AG04449 (cell line): ENCODE measurements at places on chromosomes 2 and 18.
A peak's percentile ranks its signal among the peaks of the same experiment; 100 is the strongest.

DNA sequence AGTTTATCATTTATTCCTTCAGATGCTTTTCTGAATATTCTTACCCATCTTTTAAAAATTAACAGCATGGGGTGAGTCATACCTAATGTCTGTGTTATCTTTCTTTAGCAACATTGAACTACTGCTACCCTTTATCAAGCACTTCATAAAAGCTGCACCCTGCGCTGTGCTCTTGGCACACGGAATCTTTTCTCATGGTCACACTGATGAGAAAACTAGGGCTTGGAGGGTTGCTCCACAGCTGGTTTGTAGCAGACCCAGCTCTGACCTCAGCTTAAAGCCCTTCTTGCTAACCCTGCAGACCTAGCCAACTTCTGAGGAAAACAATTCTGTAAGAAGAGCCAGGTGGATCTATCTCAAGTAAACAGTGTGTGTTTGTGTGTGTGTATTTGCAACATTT lies 106.3 kb downstream of the RNF144A start:
- no peak for DNase-seq

GRCh38 chr2:203893840-203894239 lies 26.3 kb downstream of the CTLA4 start:
- DNase-seq = no peak

GRCh38 chr2:239948100-239948881 lies 76.9 kb downstream of the NDUFA10 start:
- no peak for DNase-seq

- DNase-seq = no peak
Measured at GRCh38 chr2:173148520-173148919, 72.9 kb downstream of the MAP3K20 start.

DNA sequence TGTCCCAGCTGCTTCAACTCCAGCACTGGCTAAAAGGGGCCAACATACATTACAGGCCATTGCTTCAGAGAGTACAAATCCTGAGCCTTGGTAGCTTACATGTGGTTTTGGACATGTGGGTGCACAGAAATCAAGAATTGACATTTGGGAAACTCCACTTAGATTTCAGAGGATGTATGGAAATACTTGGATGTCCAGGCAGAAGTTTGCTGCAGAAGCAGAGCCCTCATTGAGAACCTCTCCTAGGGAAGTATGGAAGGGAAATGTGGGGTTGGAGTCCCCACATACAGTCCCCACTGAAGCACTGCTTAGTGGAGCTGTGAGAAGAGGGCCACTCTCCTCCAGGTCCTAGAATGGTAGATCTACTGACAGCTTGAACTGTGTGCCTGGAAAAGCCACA lies 218.0 kb upstream of the CWC22 start:
- DNase-seq = no peak

GRCh38 chr2:46334389-46335271 lies 37.4 kb downstream of the EPAS1 start:
- DNase-seq = peak; percentile 99

DNA sequence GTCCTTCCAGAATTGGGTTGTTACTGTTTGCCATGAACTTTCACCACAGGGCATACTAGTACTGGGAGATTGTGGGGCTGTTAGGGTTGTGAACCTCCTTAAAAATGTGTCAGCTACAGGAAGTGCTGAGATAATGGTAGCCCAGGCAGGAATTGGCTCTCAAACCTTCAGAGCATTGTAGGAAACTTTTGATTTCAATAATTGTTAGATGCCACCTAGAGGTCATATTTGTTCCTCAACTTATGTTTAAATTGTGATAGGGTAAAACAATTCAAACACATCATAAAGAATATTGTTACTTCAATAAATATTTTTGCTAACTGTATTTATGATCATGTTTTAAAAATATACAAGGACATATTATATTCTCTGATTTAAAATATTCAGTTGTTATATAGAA lies 594.6 kb downstream of the ADCYAP1 start:
- DNase-seq = no peak

- DNase-seq = no peak
Measured at GRCh38 chr2:128347701-128348539, 29.3 kb upstream of the HS6ST1 start.

DNA sequence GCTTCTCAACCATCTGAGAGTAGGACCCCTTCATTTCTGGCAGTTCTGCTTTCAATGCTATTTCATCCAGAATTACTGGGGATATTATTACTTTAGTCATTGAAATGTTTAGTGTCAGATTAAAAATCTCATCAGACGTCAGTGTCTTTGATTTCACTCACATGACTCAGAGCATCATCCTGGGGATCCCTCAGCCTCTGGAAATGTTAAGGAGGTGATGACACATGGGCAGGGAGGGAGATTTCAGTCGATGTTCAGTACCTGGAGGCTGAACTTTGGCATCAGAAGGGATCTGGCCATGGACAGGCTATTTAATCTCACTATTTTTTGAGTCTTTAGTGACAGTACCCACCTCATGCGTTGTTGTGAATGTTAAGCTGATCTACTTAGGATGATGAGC lies 39.1 kb downstream of the OSBPL6 start:
- DNase-seq = no peak

DNA sequence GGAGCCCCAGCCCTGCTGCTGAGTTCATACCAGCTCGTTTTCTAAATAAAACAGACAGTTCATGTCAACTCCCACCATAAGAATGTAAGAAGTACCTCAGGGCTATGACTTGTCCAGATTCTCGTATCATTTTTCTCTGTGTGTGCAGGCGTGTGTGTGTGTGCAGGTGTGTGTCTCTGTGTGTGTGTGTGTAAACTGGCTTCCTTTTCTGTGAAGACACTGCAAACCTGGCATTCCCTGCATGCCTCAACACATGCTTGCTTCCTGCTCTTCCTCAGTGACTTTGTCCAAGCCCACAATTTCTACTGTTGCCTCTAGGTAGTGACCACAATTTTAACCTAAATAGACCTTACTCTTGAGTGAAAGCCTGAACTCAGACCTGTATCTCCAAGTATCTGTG lies 879.0 kb downstream of the SLC4A3 start:
- DNase-seq = no peak

GRCh38 chr18:71287268-71287667 lies 998.4 kb downstream of the SOCS6 start:
- no peak for DNase-seq

- no peak for DNase-seq
Measured at GRCh38 chr18:37309059-37309458, 256.5 kb downstream of the CELF4 start.

DNA sequence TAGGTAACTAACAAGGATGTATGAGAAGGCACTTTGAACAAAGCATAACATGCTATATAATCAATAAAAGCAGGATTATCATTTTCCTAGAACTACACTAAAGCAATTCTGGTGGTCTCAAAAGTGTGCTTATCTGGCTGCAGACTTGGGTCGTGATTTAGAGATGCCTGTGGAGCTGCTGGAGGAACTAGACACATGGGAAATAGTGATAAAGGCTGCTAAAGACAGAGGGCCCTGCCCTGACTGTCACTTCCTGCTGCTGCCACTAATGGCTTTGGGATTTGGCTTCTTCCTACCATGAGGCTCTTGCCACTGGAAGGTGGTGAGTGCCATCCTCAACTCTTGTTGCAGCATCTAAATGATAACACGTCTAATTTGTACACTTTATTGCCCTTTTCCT lies 22.5 kb downstream of the TMEM178A start:
- DNase-seq = no peak

DNA sequence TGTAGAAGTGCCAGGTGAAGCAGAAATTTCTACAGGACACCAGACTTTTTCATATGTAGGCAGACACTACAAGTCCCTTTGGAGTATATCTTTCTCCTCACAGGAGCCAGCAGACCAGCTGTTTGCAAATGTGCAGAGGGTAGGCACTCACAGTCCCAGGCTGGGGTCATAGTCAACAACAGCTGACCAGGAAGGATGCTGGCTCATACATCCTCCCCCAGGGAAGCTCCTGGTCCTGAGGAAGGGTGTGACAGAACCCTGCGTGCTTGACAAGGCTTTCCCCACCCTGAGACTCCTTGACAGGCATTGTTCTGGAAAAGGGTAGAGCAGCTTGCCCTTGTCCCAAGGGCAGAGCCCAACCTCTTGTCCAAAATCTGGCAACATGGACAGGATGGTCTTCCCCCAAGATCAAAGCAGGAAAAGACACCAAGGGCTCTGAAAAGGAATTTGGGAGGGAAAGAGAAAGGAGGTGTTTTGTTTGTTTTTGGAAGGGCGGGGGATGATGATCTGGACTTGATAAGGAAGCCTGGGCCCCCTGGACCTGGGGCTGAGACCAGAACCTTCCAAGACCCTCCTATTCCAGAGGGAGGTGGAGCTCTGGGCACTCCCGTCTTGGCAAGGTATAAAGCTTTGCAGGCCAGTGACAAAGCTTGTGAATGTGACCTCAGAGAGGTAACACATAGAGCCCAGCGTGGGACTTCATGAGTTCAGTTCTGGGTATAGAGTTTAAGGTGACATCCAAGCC lies 87.1 kb downstream of the GFPT1 start:
- DNase-seq = no peak

DNA sequence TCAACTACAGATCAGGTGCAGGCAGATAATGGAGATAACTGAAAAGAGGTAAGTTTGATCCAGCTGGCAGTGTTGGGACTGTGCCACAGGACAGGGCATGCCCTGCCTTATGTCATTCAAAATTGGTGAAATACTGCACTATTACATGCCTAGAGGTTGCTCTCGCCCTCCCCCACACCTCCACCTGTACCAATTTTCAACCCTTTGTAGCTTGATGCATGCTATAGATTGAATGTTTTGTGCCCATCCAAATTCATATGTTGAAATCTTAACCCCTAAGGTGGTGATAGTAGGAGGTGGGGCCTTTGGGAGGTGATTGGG lies 72.1 kb upstream of the LYPD6B start:
- no peak for DNase-seq

- DNase-seq = no peak
Measured at GRCh38 chr2:98348066-98348561, 1.9 kb downstream of the CNGA3 start.

DNA sequence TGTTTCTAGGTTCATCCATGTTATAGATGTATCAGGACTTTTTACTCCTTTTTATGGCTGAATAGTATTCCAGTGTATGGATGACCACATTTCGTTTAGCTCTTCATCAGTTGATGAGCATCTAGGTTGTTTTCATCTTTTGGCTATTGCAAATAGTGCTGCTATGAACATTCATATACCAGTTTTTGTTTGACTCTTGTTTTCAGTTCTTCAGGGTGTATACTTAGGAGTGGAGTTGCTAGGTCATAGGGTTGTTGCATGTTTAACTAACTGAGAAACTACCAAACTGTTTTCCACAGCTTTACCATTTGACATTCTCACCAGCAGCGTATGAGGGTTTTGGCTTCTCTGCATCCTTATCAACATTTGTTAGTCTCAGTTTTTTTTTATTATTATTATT lies 25.8 kb upstream of the NAPG start:
- no peak for DNase-seq

- peak; percentile 17 for DNase-seq
Measured at GRCh38 chr18:45059695-45060094, 379.0 kb downstream of the SETBP1 start.

- no peak for DNase-seq
Measured at GRCh38 chr2:26470601-26471260, 7.2 kb downstream of the OTOF start.

DNA sequence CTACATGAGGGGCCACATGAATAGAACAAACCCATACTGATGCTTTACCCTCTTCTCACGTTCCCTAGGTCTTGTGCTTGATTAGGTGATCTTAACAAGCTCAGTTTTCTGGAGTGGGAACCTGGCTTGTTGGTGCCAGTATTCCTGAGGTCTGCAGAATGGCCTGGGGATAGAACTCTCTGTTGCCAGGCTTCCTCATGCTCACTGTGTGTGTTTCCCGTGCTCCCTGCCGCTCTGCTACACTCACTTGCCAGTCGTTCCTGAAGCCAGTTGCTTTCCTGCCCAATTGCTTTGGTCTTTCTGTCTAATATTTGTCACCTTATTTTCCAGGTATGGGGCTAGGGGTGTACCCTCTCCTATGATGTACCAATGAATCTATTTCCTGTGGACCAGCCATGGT lies 2111.5 kb upstream of the PIK3C3 start:
- DNase-seq = no peak

GRCh38 chr2:203535078-203535783 lies at the start of gene RAPH1:
TSS of gene RAPH1 (minus strand) at chr2:203535301. CDS start at chr2:203495353, 39,948 bp downstream.
- no peak for DNase-seq

- DNase-seq = no peak
Measured at GRCh38 chr18:52504589-52504988, 164.6 kb downstream of the DCC start.

- DNase-seq = no peak
Measured at GRCh38 chr2:75003773-75004172, 45.3 kb downstream of the POLE4 start.

DNA sequence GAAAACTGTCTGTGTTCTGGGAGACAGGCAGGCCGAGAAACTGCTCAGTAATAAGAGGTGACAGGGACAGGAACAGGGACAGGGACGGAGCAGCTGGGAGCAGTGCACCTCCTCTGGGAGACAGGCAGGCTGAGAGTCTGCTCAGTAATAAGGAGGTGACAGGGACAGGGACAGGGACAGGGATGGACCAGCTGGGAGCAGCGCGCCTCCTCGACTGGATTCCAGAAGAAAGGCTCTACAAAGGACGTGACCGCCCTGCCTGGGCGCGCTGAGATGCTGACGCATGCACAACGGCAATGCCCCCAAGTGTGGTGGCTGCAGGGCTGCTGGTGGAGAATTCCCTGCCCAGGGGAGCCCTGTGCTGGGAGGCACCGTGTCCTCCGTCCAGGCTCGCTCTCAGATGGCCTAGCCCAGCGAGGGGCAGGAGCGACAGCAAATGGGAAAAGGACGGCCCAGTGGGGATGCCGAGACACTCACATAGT lies 44.2 kb upstream of the PXDN start:
- DNase-seq = no peak

DNA sequence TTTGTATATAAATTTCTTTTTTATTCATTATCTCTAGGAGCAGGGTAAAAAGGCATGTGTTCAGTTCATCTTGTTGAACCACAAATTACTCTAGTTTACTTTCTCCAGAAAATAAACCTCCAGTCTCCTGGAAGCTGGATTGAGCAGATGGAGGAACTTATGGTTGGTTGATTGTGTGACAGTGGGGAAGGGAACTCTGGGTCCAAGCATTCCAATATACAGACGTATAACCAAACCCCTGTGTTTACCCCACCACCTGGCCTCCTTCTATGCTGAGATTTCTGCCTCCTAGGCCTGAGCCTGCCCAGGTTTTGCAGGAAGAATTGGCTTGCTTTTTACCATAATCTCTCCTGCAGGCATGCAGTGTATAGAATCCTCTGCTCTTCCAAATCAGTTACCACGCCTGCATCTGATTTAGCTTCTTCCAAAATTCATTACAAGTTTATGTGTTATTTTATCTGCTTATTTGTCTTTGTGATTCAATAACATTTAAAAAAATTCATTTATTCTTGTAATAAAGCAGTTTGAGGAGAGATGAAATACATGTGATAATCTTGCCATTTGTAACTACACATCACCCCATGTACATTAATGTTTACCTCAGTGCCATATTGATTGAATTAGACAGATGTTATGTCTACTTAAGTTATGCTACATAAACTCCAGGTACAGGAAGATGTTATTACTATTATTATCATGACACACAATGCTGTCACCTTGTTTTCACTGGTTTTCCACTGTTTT lies 2.5 kb upstream of the RAB27B start:
- DNase-seq = no peak
